Stimulated activated CD4-positive, alpha-beta T cell treated with anti-CD3 and anti-CD28 coated beads, Interleukin-1b, Interleukin-23, amount 100 ng/mL, for 24 hours (primary cell): ENCODE measurements at places on chromosomes 1 and 21.

GRCh38 chr1:154418923-154419619, 13.9 kb downstream of the IL6R start:
- DNase-seq: no peak

DNA sequence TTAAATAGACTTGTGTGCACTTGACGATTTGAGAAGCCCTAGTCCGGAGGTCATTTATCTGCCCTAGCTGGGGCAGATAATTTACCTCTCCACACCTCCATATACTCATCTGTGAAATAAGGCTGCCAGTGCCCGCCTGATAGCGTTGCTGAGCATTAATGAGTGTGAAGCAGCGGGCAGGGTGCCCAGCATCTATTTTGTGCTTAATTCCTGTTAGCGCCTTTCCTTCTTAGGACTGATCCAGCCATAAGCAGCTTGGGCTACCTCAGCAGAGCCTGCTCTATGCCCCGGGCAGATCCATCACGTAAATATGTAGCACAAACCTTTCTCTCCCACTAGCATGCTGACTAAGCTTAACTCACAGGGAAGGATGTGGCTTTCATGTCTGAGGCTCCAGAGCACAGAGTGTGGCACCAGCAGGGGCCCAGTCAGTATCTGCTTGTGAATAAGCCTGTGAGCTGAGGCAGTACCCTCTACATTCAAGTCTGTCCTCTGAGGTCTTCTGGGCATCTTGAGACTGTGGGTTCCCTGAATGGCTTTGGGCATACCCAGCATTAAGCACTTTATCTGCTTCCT, 21.5 kb upstream of the RNF187 start:
- DNase-seq: no peak

DNA sequence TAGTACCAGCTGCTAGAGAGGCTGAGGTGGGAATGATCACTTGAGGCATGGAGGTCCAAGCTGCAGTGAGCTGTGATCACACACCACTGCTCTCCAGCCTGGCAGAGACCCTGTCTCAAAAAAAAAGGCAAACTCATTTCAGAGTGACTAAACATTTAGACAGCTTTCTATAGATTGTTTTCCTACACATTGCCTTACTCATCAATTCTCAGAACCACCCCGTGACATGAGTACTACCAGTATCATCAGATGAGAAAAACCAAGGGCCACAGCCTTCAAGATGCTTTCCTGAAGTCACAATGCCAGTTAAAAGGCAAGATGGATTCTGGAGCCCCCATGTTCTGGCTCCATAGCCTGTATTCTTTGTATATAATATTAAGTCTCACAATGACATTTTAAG, 22.4 kb upstream of the SMPDL3B start:
- no peak for DNase-seq

- DNase-seq: no peak
Observed at GRCh38 chr1:202105571-202106339, 17.0 kb upstream of the GPR37L1 start.

- DNase-seq: no peak
Observed at GRCh38 chr21:43295066-43295958, 126.5 kb downstream of the CRYAA start.

- no peak for DNase-seq
Observed at GRCh38 chr1:165114022-165114888, 242.3 kb downstream of the LMX1A start.

DNA sequence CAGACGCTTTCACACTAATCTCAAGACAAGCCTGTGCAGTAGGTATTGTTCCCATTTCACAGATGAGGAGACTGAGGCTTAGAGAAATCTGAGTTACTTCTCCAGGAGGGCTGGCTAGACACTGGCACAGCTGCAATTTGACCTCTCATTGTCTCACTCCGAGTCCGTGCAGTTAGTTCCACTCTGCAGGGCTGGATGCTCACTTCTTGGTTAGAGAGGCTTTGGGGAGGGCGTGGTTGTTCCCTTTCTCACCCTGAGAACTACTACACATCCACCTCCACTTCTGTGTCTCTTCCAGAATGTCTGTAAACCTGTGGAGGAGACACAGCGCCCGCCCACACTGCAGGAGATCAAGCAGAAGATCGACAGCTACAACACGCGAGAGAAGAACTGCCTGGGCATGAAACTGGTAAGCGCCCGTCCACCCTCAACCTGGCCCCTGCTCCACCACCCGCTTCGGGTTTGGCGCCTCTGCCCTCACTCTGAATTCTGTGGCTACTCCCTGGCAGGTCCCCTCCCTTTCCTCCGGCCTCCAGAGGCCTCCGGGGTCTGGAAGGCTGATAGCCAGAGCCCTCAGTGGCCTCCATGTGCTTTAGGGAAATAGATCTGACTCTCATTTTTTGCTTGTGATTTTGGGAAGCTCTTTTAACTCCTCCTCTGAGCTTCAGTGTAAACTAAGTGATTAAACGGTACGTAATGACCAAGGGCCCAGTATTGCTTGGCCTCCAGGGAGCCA, 29.1 kb downstream of the EIF2D start:
- DNase-seq: no peak

DNA sequence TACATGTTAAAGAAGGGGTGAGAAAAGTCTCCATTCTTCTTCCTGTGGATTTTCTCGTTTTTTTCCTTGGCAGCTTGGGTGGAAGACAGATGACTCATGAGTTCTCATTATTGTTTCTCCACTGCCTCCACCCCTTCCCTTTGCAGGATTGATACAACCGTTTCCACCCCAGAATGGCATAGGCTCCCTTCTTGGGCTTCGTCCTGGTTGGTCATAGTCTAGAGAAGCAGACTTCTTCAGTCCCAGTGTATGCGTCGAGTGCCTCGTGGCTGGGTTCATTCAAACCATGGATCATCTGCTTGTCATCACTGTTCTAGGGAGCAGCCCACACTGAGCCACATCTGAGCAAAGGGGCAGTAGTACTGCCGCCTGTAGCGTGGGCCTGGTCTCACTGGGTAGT, 13.7 kb downstream of the PTGFRN start:
- no peak for DNase-seq

DNA sequence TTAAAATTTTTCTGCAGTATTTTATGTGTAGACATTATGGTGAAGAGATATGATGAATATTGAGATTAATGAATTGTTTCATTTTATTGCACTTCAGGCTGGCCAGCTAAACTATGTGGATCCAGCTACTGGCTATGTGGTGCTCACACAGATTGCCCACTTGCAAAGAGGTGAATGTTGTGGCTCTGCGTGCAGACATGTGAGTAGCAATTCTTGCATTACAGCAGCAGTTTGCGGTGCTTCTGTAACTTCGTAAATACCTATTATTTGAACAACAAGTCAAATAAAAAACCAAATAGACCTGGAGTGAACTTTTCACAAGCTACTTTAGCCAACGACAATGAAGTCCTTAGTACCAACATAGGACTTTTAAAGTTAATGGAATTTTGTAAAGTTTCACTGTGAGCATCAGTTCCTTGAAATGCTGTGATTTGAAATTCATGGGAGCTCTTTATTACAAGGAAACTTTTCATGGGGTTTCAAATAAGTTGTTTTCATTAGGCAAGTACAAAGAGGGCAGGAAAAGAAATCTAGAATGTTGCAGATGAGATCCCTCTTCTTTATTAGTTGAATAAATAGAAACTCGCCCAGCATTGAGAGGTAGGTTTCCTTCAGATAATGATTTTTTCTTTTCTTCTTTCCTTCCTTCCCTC, 3.4 kb downstream of the C1orf53 start:
- no peak for DNase-seq

DNA sequence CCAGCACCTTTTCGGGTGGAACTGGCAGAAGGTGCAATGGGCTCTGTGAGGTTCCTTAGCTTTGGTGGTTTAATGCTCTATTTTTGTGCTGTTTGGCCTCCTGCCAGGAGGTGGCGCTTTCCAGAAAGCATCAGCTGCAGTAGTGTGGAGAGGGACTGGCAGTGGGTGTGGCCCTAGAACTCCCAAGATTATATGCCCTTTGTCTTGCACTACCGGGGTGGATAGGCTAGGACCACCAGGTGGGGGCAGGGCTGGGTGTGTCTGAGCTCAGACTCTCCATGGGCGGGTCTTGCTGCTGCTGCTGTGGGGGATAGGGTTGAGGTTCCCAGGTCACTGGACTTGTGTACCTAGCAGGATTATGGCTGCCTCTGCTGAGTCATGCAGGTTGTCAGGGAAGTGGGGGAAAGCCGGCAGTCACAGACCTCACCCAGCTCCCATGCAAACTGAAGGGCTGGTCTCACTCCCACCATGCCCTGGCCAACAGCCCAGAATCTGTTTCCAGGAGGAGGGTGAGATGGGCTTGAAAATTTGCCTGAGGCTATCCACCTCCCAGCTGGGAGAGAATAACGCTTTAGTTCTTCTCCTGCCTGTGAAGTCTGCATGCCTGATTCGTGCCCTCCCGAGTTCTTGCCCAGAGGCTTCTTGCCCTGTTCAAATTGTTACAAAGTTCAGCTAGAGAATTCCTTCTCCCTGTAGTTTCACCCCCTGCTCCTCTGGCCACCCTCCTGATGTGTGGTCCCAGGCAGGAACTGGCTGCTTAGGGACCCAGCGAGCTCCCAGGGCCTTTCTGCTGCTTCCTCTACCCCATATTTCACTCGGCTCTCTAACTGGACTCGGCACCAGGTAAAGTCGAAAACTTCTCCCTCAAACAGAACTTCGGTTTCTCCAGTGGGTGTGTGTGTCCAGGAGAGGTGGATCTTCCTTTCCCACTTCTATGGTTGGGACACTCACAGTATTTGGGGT, 76.5 kb upstream of the BTG3 start:
- peak; percentile 8 for DNase-seq

- no peak for DNase-seq
Observed at GRCh38 chr1:163085904-163086268, 16.7 kb downstream of the RGS4 start.

DNA sequence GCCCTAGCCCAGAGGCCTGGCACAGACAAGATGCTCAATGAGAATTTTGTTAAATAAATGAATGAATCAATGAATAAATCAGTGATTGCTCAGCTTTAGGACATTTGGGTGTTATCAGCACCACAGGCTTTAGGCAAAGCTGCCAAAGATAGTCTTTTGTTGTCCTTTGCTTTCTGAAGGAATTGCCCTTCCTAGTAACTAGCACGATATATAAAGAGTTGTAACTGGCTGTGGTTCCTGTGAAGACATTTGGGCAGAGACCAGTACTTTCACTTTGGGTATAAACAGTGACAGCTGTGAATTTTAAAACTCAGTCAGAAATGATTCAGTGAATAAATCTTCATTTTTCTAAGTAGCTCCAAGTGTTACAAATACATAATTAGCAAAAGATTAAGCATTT, 13.3 kb downstream of the RNU5D-1 start:
- DNase-seq: no peak

- DNase-seq: no peak
Observed at GRCh38 chr1:29454616-29455380, 218.5 kb downstream of the PTPRU start.

- no peak for DNase-seq
Observed at GRCh38 chr1:35925741-35926140, 5.2 kb upstream of the AGO3 start.

- DNase-seq: no peak
Observed at GRCh38 chr1:61609040-61609439, 115.9 kb downstream of the TM2D1 start.

DNA sequence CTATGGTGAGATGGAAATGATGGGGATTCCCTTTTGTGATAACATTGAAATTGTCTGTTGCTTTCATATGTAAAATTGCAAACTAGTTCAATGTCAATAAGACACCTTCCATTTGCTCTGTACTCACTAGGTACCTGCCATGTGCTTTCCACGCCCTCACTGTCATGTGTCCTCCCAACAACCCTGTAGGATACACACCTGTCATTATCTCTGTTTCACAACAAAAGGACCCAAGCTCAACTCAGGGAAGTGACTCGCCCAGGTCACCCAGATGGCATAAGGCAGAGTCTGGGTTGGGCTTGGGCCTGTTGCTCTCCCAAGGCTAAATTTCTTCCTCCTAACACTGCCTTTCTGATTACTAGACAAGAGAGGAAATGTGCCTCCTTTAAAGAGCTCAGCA, 45.3 kb upstream of the MCOLN3 start:
- no peak for DNase-seq

- no peak for DNase-seq
Observed at GRCh38 chr21:38798081-38798480, 7.6 kb upstream of the ETS2 start.

- no peak for DNase-seq
Observed at GRCh38 chr1:78840453-78841271, 165.9 kb downstream of the ADGRL4 start.

GRCh38 chr1:178294654-178295053, 200.8 kb downstream of the RASAL2 start:
- no peak for DNase-seq

DNA sequence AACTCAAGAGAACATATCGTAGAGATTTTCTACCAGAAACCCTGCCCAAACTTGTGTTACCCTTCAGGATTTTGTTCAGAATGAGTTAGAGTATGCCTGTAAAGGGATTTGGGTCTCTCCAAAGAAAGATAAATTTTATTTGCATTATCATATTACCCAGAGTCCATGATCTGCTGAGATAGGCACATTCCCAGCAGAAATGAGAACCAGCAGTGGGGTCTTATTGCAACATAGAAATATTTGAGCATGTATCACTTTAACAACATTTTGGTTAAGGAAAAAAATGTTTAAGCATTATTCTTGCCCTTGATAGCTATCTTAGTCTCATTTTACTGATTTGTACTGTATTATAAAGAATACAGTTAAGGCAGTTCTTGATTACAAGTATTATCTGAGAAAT, 10.6 kb downstream of the VCAM1 start:
- no peak for DNase-seq

DNA sequence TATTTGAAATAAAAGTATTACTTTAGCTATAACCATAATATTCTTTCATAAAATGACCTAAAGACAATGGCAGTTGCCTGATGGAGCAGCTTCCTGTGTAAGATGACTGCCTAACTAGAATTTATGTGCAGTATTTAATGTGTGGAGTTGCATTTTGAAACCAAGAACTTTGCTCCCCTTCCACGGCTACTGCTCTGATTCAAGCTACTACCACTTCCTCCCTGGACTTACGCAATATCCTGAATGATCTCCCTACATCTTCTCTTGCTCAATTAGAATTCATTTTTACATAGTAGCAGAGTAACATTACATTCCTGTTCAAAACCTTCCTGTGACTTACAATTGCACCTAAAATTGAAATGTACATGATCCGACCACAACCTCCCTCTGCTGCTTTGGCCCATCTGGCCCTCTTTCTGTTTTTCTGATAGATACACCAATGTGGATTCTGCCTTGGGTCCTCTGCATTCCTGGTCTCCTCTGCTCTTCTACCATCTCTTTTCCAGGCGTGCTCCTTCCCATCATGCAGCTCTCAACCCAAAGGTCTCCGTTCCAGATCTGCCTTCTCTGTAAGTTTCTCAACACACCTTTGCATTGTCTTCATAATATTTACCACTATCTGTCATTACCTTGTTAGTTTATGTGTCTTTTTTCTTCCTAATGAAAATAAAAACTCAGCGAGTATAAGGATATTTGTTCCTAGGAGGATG, 47.4 kb upstream of the USP25 start:
- DNase-seq: no peak

DNA sequence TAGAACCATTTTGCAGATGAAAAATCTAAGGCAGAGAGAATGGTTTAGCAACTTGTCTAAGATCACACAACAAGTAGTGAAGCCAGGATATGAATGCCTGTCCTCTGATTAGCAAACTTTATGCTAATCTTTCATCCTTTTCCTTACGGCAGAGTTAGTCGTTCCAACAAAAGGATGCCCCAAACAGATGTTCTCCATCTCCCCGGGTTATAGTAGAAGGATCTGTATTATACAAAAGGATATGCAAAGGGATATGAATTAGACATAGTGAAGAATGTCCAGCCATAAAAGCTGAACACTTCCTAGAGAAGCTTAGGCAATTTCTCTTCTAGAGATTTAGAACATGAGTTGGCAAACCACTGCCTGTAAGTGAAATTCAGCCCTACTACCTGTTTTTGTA, 291.6 kb upstream of the DUSP10 start:
- DNase-seq: no peak
